Eye (tissue), 1 donor: ENCODE measurements at places on chromosomes 13 and 19.

GRCh38 chr13:99269627-99270241 lies 11.6 kb upstream of the GPR18 start:
- peak; percentile 58 for DNase-seq

- no peak for DNase-seq
These were observed 42.7 kb downstream of the ARHGAP35 start for GRCh38 chr19:46903458-46903857.

DNA sequence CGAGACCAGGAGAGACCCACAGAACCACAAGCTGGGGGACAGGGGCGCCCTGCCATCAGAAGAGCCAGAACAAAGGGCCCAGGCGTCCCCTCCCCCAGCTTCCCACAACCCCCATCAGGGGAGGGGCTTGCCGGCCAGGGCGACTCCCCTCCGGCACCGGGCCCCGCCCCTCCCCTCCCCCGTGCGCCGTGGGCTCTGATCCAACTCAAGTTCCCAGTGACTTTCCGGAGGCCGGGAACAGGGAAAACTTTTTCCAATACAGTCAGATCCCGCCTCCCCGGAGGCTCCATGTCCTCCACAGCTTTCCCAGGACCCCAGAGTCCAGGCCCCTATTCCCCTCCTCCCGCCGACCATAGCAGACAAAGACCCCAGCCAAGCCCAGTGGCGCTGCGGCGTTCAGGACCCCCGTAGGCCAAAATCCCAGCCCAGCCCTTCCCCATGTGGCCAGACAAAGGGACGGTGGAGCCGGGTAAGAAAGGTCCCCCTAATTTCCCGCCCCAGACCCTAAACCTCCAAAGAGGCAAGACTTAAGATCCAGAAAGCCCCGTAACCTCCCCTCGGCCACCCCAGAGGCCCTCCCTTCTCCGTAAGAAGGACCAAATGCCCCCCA lies 673 bp downstream of the TEAD2 start:
- DNase-seq: peak; percentile 95

DNA sequence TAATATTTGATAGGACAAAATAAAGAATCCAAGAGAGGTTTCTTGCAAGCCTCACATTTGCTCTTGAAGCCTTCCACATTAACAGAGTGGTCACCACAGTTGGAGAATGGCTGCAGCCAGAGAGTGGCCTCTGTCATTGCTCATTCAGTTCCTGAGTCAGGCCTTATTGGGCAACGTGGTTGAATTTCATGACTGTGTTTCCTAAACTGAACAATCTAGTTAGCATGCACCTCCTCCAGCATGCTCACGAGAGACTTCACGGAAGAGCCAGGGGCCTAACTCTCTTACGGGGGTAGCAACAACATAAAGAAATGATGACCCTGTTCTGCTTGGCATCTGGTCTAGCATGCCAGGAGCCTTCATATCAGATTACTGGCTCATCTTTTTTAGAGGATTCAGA lies 9.6 kb upstream of the UBL3 start:
- DNase-seq: no peak

- DNase-seq: no peak
These were observed 223.6 kb downstream of the RGCC start for GRCh38 chr13:41680900-41681299.

- no peak for DNase-seq
These were observed 3.8 kb downstream of the LGI4 start for GRCh38 chr19:35130761-35131720.

GRCh38 chr13:30725326-30726085 lies 9.8 kb upstream of the ALOX5AP start:
- DNase-seq: no peak

GRCh38 chr13:110485604-110486003 lies 75.9 kb downstream of the RAB20 start:
- DNase-seq: no peak

GRCh38 chr13:99225078-99225477 lies 24.4 kb downstream of the UBAC2 start:
- DNase-seq: no peak
